ENCODE measurements at places on chromosomes 6 and 20.

- DNase-seq, result no peak
Observed at GRCh38 chr6:99350573-99350972, 1.1 kb upstream of the FAXC start.

GRCh38 chr20:58330249-58330648 lies 20.7 kb downstream of the RAB22A start:
- no peak for DNase-seq

- DNase-seq, result no peak
Observed at GRCh38 chr6:14292119-14292518, 174.5 kb downstream of the CD83 start.

- no peak for DNase-seq
Observed at GRCh38 chr6:105797983-105798453, 288.1 kb upstream of the PRDM1 start.

- no peak for DNase-seq
Observed at GRCh38 chr6:24194978-24195700, 69.1 kb downstream of the NRSN1 start.

DNA sequence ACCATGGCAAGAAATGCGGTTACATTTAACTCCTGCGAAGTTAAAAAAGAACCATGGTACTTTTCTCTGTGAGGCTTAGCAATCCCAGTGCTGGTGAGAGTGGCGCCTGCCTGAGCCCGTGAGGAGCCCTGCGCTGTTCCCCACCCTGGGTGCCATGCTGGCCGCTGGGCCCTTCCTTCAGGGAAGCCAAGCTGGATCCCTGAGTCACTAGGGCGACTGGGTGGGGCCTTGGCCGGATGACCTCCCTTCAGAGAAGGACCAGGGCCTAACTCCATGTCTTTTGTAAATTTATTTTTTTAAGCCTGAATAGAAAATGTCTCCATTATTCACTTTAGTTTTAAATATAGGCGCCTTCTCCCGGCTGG lies 209.1 kb downstream of the ERMARD start:
- DNase-seq, result no peak

DNA sequence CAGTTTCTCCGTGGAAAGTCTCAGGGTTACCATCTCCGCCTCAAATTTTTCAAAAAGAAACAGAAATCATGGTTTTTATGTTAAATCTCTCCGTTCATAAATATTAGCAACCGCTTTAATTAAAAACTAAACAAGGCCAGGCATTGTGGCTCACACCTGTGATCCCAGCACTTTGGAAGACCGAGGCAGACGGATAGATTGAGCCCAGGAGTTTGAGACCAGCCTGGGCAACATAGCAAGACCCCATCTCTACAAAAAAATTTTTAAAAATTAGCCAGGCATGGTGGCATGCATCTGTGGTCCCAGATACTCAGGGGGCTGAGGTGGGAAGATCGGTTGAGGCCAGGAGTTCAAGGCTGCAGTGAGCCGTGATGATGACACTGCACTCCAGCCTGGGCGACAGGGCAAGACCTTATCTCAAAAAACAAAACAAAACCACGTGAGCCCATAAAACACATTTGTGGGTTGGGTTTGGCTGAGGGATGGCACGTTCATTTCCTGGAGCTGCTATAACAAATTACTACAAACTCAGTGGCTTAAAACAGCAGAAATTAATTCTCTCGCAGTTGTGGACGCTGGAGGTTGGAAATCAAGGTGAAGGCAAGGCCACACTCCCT lies 223.2 kb downstream of the ZNF217 start:
- DNase-seq, result no peak

GRCh38 chr6:106158816-106159215 lies 72.7 kb downstream of the PRDM1 start:
- no peak for DNase-seq

- DNase-seq, result no peak
Observed at GRCh38 chr20:44068316-44069201, 118.4 kb downstream of the JPH2 start.

- no peak for DNase-seq
Observed at GRCh38 chr6:117272891-117273290, 7.5 kb downstream of the VGLL2 start.

DNA sequence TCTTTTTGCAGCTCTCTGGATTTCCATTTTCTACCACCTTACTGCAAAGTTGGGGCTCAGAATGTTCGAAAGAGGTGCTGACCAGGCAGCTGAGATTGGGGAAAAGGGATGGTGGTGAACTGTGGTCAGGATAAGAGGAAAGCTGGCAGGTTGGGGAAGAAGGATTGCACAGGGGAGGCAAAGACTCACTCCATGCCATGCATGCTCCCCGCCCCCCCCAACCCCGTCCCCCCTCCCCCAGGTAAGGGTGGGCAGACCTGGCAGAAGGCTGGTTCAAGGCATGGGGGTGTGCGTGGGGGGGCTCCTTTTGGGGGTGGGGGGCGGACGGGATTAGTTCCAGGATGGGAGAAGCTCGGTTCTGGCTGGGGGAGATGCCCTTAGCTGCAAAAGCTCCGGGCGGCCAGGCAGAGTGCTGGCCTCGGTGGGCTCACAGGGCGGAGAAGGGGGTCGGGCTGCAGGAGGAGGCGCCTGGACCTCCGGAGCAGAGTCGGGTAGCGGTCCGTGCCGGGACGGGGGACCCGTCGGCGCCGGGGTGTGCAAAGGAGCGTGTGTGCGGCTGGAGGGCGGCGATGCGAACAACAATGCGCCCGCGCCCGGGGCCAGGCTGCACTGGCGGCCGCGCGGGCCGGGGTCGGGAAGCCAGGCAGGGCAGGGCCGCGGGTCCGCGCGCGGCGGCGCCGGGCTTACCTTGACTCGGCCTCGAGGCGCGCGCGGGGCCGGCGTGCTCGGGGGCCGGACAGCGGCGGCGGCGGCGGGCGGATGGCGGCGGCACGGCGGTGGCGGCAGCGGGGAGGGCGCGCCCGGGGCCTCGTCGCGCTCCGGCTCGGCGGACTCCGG lies 880 bp downstream of the ADNP start:
- no peak for DNase-seq

- no peak for DNase-seq
Observed at GRCh38 chr20:1632178-1632577, 12.4 kb upstream of the SIRPB1 start.

DNA sequence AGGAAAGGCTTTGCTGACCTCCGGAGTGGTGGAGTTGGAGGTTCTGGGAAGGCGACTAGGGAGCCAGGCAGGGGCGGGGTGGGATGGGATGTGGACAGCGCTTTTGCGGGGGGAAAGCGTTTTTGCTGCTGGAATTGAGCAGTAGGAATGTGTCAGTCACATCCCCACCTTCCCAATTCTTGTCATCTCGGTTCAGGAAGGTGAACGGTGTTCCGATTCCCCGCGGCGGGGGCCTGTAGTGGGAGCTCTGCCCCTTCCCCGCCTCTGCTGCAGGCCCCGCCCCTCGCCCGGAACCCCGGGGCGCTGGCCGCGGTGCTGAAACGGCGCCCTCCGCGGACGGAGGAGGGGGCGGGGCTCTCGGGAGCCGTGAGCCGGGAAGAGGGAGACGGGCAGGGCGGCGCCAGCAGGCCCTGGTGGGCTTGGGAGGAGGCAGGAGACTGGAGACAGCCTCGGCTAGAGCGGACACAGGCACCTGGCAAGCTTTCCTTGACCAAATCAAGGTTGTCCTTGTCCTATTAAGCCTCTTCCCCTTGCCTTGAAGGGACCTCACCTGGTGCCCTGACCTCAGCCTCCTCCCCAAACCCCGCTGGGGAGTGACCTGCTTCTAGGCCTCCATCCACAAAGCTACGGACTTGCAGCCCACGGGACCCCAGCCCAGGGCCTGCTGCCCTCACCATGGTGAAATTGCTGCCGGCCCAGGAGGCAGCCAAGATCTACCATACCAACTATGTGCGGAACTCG lies at the start of gene LHFPL5:
LHFPL5 (plus strand) TSS at position 357 of the 741 bp plus-strand sequence; CDS start at position 676, 319 bp downstream.
- DNase-seq, result peak; percentile 76

All from HuH-7 (cell line).